ENCODE measurements at places on chromosomes 7 and 10. TPM values are rescaled to one million over a fixed set of nuclear protein-coding genes. Genes with fewer than 3 reads are reported as not detected.
A peak's percentile ranks its signal among the peaks of the same experiment; 100 is the strongest.

- peaks cover 3% of the 10 kb centered on the region for H3K4me1 ChIP-seq
- H3K27ac ChIP-seq = no peak overlapping the region
- H3K36me3 ChIP-seq = no peaks in the 10 kb centered on the region
- H3K27me3 ChIP-seq = peaks cover 3% of the 10 kb centered on the region
- DNase-seq = no peak
- no peak overlapping the region for H3K4me3 ChIP-seq
These were observed 171.2 kb downstream of the LCOR start for GRCh38 chr10:97003151-97003803.

The HYAL4 gene
- total RNA-seq = not detected

GRCh38 chr10:77505431-77506334, 131.9 kb downstream of the KCNMA1 start:
- no peak for DNase-seq
- no peaks in the 10 kb centered on the region for H3K36me3 ChIP-seq

GRCh38 chr7:135167365-135167917, 3.1 kb downstream of the CYREN start:
- H3K27ac ChIP-seq = no peak overlapping the region
- H3K27me3 ChIP-seq = no peaks in the 10 kb centered on the region
- H3K4me1 ChIP-seq = peaks cover 36% of the 10 kb centered on the region
- H3K36me3 ChIP-seq = peaks cover 31% of the 10 kb centered on the region
- no peak overlapping the region for H3K4me3 ChIP-seq

DNA sequence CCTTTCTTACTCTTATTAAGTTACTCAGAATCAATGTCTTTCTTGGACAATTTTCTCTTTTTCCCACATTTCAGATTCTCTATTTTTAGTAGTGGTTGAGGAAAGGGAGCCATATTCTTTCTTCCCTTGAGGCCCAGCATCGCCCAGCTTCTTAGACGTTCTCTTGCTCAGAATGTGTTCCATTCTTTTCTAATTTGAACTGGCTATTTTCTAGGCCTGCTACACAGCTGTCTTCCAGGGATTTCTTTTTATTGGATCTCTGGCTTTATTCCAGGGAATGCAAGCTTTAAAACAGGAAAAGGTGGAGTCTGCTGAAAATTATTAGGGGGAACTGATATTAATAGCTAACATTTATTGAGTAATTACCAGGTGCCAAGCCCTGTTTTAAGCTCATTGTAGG, 58.3 kb downstream of the WIPF3 start:
- no peak for DNase-seq
- H3K36me3 ChIP-seq = no peaks in the 10 kb centered on the region
- H3K27ac ChIP-seq = peak overlapping the region; percentile 82

GRCh38 chr7:30468041-30468440, 10.5 kb downstream of the NOD1 start:
- H3K4me3 ChIP-seq = no peak overlapping the region
- H3K27ac ChIP-seq = peak overlapping the region; percentile 32
- no peaks in the 10 kb centered on the region for H3K36me3 ChIP-seq
- H3K27me3 ChIP-seq = no peaks in the 10 kb centered on the region
- peaks cover 67% of the 10 kb centered on the region for H3K4me1 ChIP-seq

- no peaks in the 10 kb centered on the region for H3K36me3 ChIP-seq
- no peak for DNase-seq
- H3K27ac ChIP-seq = peak overlapping the region; percentile 39
- no peak overlapping the region for H3K4me3 ChIP-seq
These were observed 43.3 kb downstream of the NRP1 start for GRCh38 chr10:33291053-33291592.

DNA sequence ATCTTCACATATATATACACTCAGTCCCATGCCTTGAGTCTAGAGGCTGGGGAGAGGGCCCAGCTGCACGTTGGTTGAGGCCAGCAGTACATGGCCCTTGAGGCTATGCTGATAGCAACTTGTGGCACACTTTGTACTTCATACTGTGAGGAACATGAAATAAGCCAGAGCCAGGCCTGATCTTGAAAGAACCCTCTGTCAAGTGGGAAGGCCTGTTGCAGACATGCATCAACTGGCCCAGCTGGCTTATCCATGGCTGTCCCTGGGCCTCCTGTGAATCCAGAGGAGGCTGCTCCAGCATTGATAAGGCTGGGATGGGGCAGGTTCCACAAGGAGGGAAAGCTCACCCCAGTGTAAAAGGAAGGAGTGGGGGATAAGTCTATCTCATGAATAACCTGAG, 140.4 kb downstream of the NRF1 start:
- no peak overlapping the region for H3K4me3 ChIP-seq
- DNase-seq = no peak
- H3K36me3 ChIP-seq = peaks cover 30% of the 10 kb centered on the region

GRCh38 chr7:1505731-1506550, 1.8 kb upstream of the INTS1 start:
- H3K27me3 ChIP-seq = no peaks in the 10 kb centered on the region
- H3K4me3 ChIP-seq = peak overlapping the region; percentile 87
- no peak for DNase-seq
- H3K27ac ChIP-seq = no peak overlapping the region
- peaks cover 10% of the 10 kb centered on the region for H3K36me3 ChIP-seq
- peaks cover 25% of the 10 kb centered on the region for H3K4me1 ChIP-seq

DNA sequence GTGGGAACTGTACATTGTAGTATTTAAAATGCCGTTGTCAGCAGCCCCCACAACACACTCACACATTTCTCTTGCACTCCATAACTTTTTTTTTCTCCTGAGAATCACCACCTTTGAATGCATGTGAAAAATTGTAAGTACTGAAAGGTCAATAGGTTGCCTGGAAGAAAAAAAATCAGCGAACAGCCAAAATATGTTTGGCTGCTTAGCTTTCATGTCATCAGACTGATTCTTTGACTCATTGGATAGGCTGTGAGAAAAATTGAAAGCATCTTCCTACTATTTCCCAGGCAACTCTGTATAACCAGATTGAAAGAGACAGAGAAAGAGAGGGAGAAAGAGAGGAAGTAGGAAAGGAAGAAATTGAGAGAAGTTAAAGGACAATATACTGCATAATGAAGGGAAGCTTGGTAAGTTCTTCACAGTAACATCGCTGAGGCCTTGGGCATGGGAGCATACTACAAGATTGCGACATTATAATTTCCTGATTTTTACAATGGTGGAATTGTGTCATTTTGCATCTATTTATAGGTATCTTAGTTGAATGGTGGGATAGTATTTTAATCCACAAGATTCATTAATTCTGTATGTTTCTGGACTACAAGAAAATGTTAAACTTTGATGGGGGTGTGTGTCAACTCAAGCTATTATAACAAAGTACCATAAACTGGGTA, 249.3 kb upstream of the KCND2 start:
- no peaks in the 10 kb centered on the region for H3K36me3 ChIP-seq
- peak overlapping the region; percentile 47 for H3K27ac ChIP-seq
- peaks cover 20% of the 10 kb centered on the region for H3K4me1 ChIP-seq
- H3K27me3 ChIP-seq = no peaks in the 10 kb centered on the region

DNA sequence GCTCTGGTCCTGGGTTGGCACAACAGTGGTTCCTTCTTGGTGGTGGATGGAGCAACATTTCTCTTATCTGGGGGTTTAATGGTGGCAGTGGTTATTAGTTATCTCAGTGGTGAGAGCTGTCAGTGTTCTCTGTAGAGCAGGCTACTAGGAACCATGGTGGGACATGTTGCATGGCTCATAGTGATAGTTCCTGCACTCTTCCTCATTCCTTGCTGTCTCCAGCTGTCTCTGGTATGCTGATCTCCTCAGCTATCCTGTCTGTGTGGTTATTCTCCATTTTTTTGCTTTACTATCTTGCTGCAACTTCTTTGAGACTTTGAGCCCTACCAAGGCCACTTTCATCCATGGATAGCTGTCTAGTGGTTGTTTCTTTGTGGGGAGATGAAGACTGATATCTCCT, 44.0 kb downstream of the CCDC7 start:
- no peaks in the 10 kb centered on the region for H3K27me3 ChIP-seq
- no peaks in the 10 kb centered on the region for H3K4me1 ChIP-seq
- DNase-seq = no peak
- H3K27ac ChIP-seq = no peak overlapping the region

The SCIN gene
- 3.9 TPM for total RNA-seq

GRCh38 chr7:120394595-120394994, 121.6 kb downstream of the KCND2 start:
- no peak overlapping the region for H3K4me3 ChIP-seq
- H3K36me3 ChIP-seq = no peaks in the 10 kb centered on the region
- no peak overlapping the region for H3K27ac ChIP-seq
- H3K27me3 ChIP-seq = no peaks in the 10 kb centered on the region
- no peaks in the 10 kb centered on the region for H3K4me1 ChIP-seq

DNA sequence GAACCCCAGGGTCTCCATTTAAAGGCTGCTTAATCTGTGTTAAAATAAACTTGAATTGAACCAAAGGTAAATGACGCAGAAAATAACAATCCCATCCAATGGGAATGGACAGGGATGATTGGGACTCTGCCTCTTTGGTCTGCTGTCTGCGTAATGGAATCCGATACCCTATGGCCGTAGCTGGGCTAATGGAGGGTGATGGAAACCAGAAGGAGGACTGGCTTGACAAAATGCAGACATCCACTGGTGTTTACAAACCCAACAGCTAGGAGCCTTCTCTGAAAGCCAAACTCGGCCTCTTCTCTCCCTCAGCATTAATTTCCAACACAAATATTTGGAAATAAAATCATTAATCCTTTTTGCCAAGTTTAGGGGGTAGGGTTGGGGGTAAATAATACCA, 162.2 kb upstream of the CHST15 start:
- no peak overlapping the region for H3K4me3 ChIP-seq
- H3K27ac ChIP-seq = no peak overlapping the region

GRCh38 chr10:94397549-94398370, 4.6 kb upstream of the TBC1D12 start:
- no peak for DNase-seq
- H3K27me3 ChIP-seq = no peaks in the 10 kb centered on the region
- no peak overlapping the region for H3K4me3 ChIP-seq

The PON1 gene
- total RNA-seq = not detected

DNA sequence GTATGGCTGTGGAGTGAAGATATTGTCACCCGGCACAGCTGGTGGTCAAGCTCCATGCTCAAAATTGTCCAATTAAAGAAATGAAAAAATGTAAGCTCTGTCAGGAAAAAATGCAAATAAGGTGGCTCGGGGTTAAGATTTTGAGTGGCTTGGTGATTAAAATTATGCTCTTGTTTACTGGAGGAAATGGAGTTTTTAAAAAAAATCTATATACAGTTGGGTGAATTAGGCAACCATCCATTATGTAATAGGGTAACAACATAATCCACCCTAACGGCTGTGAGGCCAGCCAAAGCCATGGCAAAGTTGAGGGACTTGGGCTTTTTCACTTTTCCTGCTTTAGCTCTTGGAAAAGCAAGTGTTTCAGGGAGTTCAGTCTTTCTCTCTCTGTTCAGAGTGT, 260.8 kb upstream of the HABP2 start:
- H3K4me3 ChIP-seq = no peak overlapping the region
- H3K27ac ChIP-seq = no peak overlapping the region
- peaks cover 1% of the 10 kb centered on the region for H3K4me1 ChIP-seq
- DNase-seq = no peak
- no peaks in the 10 kb centered on the region for H3K36me3 ChIP-seq

The GSTO2 gene
- 11.7 TPM for total RNA-seq

DNA sequence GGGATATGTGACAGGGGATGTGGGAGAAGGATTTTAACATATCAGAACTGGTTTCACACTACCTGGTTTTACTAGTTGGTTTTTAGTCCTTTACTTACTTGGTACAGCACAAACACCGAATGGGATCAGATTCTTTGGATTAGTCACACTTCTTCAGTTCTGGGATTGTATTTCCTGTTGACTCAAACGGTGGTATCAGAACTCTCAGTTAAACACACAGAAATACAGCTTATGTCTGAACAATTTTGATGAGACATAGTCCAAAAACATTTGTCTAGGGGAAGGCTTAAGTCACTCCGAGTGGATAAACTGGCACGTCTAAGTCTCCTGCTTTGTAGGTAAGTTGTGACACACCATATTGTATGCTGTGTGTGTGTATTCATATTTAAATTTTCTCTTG, 480.5 kb downstream of the PHTF2 start:
- no peaks in the 10 kb centered on the region for H3K36me3 ChIP-seq
- H3K4me3 ChIP-seq = no peak overlapping the region
- peaks cover 2% of the 10 kb centered on the region for H3K27me3 ChIP-seq
- H3K4me1 ChIP-seq = no peaks in the 10 kb centered on the region
- no peak for DNase-seq

The TAS2R41 gene
- total RNA-seq = not detected

The C10orf105 gene
- 0.11 TPM for total RNA-seq

DNA sequence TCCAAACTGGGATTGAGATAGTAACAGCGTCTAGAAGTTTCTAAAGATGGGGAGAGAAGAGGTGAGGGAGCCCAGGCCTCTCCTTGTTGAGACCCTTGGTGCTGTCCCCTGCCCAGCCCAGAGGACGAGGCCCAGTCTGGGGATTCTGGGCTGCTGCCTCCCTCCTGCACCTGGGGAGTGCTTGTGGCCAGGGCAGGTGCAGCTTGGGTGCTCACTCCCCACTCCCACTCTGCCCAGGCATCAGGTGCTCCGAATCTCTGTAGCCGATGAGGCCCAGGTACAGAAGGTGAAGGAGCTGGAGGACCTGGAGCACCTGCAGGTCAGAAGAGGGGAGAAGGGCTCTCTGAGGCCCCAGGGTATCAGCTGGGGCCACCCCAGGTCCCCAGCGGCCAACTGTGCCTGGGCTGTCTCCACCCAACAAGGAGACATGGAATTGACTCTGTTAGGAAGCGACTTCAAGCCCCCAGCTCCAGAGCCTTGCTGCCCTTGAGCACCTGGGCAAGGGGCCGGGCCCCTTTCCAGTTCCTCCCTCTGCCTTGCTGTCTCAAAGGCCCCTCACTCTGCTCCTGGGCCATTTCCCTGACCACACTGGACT, 664 bp downstream of the CPA1 start:
- no peak for DNase-seq
- peaks cover 14% of the 10 kb centered on the region for H3K36me3 ChIP-seq
- peaks cover 20% of the 10 kb centered on the region for H3K4me1 ChIP-seq
- no peak overlapping the region for H3K4me3 ChIP-seq
- no peaks in the 10 kb centered on the region for H3K27me3 ChIP-seq

DNA sequence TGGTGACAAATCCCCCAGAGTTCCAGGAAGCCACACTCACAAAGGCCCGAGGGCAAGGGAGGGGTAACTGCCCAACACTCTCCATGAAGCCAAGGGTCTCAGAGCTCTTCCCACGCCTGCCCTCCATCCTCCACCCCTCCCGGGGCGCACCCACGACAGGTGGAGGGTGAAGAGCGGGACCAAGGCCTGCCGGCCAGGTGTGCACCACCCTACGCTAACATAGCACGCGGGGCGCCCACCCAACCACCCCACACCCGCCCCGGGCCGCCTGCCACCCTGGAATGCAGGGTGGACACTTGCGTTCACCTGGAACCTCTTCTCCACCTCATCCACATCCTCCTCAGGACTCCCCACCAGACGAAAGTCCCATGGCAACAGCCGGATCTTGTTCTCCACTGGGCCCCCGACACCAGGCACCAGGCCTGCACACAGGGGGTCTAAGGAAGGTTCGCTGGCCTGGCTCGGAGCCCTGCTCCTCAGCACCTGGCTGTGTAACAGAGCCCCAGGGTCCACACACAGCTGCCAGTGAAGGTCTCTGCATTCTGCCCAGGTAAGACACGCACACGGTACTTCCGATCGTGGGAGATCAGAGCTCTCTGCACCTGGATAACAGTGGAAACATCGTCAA, 32.7 kb downstream of the MAD1L1 start:
- no peaks in the 10 kb centered on the region for H3K27me3 ChIP-seq
- H3K27ac ChIP-seq = no peak overlapping the region
- H3K4me3 ChIP-seq = no peak overlapping the region
- peaks cover 32% of the 10 kb centered on the region for H3K36me3 ChIP-seq
- peaks cover 23% of the 10 kb centered on the region for H3K4me1 ChIP-seq

The WIPF3 gene
- 7.9 TPM for total RNA-seq

The WEE2 gene
- not detected for total RNA-seq

GRCh38 chr7:129401967-129402860, 32.0 kb upstream of the STRIP2 start:
- H3K4me3 ChIP-seq = no peak overlapping the region
- no peak overlapping the region for H3K27ac ChIP-seq
- DNase-seq = no peak
- no peaks in the 10 kb centered on the region for H3K27me3 ChIP-seq
